Activated CD4-positive, alpha-beta T cell treated with anti-CD3 and anti-CD28 coated beads for 4 hours (primary cell): ENCODE measurements at places on chromosomes 12 and 14.

GRCh38 chr12:22321638-22322037 lies 12.9 kb downstream of the ST8SIA1 start:
- peak; percentile 14 for DNase-seq

DNA sequence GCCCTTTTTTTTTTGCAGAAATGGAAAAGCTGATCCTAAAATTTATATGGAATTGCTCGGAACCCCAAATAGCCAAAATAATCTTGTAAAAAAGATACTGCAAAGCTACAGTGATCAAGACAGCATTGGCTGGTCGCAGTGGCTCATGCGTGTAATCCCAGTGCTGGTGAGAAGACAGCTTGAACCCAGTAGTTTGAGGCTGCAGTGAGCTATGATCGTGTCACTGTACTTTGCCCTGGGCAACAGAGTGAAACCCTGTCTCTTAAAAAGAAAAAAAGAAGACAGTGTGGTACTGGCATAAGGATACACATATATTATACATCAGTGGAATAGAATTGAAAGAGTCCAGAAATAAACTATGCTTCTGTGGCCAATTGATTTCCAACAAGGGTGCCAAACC lies 5.4 kb downstream of the ITGB7 start:
- DNase-seq, result no peak

DNA sequence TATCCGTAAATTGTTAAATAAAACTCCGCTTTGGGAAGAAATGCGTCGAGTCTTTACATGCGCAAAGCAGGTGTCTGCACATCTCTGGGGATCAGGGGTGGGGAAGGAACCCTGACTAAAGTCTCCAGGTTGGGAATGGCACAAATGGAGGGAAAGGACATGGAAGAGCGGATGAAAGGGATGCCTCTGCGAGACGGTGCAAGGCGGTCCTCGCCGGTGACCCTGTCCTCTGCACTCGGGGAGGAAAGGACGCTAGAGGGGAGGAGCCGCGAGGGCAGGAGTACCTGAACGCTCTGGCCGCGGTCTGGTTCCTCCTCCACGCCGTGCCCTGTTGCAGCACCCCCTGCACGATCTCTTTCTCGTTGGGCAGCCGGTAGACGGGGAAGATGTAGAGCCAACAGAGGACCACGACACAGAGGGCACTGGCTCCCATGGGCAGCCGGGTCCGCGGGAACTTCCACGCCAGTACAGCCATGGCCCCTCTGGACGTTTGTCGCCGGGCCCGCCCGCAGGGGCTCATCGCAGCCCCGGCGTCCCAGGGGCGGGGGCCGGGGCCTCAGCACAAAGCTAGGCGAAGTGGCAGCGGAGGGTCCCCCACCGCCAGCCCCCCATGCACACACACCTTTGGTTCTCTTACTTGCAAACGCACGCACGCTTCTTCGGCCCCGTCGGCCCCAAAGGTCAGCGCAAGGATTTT lies 646 bp downstream of the ST8SIA1 start:
- peak; percentile 19 for DNase-seq

GRCh38 chr12:102956738-102957327 lies 641 bp upstream of the ASCL1 start:
- no peak for DNase-seq

DNA sequence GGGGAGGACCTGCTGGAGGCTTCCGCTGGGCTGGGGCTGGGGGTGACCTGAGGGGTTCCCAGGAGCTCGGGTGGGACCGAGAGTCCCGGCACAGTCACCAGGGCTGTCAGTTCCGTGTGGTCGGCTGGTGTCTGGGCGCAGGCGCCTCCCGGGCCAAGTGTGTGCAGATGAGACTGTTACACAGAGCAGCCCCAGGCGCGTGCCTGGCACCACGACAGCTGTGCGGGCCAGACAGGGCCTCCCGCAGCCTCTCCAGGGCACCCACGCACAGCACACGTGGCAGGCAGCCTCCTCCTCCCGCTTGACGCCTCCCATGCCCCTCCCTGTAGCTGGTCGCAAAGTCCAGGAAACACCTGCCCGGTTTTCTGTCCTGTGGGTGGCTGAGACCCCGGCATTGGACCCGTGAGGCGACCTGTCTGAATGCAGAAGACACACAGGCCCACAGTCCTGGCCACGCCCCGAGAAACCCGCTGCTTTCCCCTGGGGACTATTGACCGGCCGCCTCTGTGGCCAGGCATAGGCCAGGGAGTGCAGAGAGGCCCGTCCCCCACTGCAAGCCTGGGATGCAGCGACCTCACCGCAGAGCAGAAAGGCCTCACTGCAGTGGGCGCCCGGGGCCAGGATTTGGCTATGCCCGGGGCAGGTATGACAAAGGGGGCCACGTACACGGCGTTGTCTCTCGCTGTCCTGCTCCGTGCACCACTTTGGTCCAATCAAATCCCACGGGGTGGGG lies 12.1 kb upstream of the GALNT9 start:
- no peak for DNase-seq

DNA sequence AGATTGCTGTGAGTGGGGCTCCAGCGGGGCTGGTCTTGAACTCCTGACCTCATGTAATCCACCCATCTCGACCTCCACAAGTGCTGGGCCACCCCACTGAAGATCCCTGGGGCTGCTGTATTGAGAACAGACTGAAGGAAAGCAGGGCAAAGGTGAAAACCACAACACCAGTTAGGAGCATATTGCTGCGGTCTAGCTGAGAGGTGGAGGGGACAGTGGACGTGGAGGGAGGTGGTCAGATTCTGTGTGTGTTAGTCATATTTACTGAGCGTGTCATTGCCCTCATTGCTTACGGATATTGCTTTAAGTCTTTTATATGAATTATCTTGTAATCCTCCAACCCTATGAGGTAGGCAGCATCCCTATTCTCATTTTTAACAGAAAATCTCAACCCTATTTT lies 69.0 kb upstream of the OVCH1 start:
- DNase-seq, result no peak

- no peak for DNase-seq
Measured at GRCh38 chr14:101232340-101233020, 328.8 kb upstream of the DIO3 start.

DNA sequence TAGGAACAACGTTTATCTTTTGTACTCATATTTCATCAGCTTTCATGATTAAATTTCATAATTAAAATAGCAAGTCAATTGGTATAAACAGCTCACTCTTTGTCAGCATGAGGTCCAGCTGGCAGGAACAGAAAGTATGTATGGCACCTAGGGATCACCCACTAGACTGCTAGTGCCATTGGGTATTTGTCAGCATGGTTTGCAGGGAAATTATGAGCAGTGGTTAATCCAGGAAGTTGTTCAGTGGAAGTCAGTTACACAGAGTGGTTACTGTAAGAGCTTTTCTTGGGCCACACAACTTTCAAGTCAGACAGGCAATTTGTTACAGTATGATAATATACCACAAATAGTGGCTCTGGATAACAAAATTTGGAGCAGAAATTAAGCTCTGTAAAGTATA lies 340.3 kb upstream of the RGS6 start:
- DNase-seq, result no peak

GRCh38 chr12:101372431-101372830 lies 35.1 kb downstream of the ARL1 start:
- no peak for DNase-seq

DNA sequence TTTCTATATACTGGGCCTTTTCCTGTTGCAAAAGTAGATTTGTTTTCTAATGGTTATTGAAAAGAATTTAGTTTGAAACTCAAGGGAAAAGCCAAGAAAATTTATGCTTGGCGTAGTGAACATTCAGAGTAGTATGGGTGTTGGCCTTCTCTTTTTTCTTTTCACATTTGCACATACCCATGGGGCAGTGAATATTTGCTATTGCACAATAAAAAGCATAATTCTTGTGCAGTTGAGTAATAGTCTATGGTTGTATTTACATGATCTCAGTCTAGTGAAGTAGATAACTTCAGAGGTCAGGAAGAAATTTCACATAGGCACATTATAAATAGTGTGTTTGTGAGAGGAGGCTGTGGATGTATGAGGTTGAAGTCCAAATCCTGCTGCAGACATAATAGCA lies 158.1 kb downstream of the FLRT2 start:
- no peak for DNase-seq

GRCh38 chr12:93857279-93857938 lies 180.2 kb downstream of the CRADD start:
- no peak for DNase-seq

GRCh38 chr14:22533057-22533704 lies 55.8 kb downstream of the DAD1 start:
- no peak for DNase-seq

DNA sequence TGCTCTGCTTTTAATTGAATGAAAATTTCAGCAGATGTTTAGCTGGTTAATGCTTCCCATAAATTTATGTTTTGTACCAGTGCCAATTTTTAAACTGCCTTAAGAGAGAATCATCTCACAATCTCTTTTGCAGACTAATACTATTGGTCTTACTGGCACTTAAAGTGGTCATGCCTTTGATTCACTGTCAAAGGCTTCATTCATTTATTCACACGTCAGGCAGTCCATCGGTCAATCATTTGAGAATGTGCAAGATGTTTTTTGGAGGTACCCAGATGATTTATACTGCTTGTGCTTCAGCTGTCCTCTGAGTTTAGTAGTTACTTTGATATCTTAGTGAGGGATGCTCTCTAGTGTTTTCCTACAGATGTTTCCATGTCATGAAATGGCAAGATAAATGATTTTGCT lies 83.4 kb downstream of the NAV3 start:
- no peak for DNase-seq

- no peak for DNase-seq
Measured at GRCh38 chr12:102394200-102394599, 86.2 kb downstream of the IGF1 start.

- DNase-seq, result no peak
Measured at GRCh38 chr14:24289649-24290280, 9.8 kb downstream of the DHRS1 start.

- DNase-seq, result no peak
Measured at GRCh38 chr12:100859063-100859627, 64.6 kb downstream of the ANO4 start.

DNA sequence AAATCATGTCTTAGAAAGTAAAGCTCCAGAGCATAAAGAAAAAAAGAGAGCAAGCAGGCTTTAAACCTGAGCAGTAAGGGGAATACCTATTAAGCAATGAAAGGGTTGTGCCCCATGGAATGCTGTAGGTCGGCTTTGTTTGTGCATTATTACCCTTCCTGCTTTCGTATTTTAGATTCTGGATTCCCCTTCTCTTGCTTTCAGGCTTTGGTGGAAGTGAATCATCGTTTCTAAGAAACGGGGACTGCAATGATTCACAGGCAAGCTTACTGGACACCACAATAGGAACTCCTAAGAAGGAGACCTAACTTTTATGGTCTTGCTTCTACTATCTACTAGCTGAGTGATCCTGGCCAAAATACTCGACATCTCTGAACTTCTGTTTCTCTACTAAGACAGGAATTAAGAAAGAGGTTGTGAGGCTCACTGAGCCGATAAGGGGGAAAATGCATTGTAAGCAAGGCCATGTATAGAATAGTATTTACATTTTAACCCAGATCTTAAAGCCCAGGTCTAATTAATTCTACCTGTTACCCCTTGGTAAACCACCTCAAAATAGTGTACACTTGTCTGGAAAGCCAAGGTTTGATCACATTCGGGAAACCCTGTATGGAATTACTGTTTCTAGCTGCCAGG lies 1.2 kb upstream of the BMAL2 start:
- peak; percentile 5 for DNase-seq

- DNase-seq, result no peak
Measured at GRCh38 chr14:56342494-56342942, 224.3 kb downstream of the PELI2 start.

GRCh38 chr12:24069532-24070395 lies 120.3 kb upstream of the SOX5 start:
- no peak for DNase-seq

- no peak for DNase-seq
Measured at GRCh38 chr14:57583396-57583795, 89.7 kb upstream of the CCDC198 start.

DNA sequence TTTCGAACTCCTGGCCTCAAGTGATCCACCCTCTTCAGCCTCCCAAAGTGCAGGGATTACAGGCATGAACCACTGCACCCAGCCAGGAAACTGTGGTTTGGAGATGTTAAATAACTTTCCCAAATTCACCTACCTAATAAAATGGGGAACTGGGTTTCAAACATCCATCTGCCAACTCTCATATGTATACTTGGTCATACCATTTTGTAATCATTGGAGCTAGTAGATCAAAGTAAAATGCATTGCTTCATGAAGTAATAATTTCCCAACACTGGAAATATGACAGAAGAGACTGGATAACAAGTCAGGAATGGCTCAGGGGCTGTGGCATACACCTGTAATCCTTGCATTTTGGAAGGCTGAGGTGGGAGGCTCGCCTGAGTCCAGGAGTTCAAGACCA lies 5.3 kb upstream of the HECTD1 start:
- DNase-seq, result no peak

DNA sequence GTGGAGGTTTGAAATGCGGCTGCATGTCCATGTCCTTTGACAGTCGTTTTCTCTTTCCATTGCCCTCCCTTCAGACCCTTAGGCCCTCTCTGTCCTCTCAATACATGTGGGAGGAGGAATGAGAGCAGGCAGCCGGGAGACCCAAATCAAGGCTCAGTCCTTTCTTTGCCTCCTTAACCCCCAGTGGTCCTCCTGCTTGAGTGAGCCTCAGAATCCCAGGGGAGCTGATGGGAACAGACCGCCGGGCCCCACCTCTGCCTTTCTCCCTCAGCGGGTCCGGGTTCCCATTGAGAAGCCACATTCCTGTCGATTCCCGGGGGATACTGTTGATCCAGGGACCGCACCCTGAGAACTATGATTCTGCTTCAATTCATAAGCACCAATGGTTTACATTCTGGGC lies 77.9 kb upstream of the RFLNA start:
- DNase-seq, result no peak
